RPMI8226 (cell line): ENCODE measurements at places on chromosomes 12 and 14.

DNA sequence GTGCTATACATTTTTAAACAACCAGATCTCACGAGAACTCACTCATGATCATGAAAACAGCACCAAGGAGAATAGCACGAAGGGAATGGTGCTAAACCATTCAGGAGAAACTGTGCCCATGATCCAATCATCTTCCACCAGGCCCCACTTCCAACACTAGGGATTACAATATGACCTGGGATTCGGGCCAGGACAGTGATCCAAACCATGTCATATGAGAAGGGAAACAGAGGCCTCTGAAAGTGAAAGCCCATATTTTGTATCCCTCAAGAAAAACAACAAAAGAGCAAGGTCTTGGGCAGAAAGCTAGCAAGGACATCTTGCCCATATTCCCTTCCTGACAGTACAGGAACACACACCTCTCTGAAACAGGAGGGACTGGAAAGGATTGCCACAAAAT, 163.9 kb upstream of the VASH1 start:
- DNase-seq = no peak

DNA sequence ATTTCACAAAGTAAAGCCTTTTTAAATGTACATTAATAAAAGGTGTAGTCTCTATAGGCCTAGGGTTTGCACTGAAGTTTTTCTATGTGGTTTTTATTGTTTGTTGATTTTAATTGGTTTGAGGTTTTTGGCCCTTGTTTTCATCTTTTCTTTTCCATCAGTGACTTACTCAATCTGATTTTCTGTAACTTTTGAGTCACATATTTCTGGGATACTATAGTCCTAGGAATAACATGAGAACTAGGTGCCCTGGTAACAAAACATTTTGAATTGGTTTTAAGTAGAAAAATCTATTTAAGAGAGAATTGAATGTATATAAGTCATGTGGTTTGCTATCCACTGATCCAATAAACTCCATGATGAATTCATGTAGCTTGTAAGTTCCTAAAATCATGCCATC, 311.9 kb downstream of the CEP128 start:
- DNase-seq = no peak

DNA sequence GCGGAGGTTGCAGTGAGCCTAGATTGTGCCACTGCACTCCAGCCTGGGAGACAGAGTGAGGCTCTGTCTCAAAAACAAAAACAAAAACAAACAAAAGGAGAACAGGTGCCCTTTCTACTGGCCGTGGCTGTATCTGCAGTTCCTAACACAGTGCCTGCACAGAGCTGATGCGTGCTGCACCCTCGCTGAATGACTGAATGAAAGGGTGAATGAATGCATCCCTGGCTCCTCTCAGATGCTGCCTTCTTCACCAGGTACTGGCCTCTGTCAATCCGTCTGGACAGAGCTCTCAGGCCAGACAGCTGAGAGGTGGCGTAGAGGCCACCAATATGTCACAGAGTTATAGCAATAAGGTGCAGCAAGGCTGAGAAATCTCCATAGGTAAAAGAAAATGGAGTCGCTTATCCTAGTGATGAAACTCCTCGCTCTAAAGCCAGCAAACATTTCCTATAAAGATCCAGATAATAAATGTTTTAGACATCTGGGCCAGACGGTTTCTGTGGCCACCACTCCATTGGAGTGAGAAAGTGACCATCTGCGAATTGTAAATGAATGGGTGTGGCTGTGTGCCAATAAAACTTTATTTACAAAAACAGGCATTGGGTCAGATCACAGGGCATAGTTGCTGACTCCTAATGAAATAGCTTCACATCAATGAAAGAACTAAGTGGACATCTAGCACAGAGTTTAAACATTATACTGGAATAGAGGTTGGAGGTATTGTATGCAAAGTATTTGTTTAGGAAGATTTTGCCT, 15.9 kb upstream of the FZD10 start:
- DNase-seq = no peak

GRCh38 chr12:57523706-57524614, 1.3 kb downstream of the MBD6 start:
- DNase-seq = no peak

DNA sequence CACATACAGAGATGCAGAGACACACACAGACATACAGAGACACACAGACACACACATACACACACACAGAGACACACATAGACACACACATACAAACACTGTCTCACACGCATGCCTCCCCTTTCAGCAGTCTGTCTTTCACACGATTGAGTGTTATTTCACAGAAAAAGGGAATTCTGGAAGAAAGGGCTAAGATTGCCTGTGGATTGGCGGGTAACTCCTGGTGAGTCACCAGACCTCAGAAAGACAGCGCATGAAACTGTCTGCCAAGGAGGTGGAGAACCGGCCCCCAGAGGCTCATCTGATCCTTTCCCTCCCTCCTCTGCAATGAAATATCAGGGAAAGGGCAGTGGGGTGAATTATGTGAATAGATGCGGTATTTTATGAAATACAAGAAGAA, 127.2 kb upstream of the GSC start:
- DNase-seq = no peak
